ENCODE measurements at places on chromosomes 16 and 17.
A peak's percentile ranks its signal among the peaks of the same experiment; 100 is the strongest.

GRCh38 chr17:170130-170670 is 11.2 kb downstream of the DOC2B start:
- no peak for DNase-seq

DNA sequence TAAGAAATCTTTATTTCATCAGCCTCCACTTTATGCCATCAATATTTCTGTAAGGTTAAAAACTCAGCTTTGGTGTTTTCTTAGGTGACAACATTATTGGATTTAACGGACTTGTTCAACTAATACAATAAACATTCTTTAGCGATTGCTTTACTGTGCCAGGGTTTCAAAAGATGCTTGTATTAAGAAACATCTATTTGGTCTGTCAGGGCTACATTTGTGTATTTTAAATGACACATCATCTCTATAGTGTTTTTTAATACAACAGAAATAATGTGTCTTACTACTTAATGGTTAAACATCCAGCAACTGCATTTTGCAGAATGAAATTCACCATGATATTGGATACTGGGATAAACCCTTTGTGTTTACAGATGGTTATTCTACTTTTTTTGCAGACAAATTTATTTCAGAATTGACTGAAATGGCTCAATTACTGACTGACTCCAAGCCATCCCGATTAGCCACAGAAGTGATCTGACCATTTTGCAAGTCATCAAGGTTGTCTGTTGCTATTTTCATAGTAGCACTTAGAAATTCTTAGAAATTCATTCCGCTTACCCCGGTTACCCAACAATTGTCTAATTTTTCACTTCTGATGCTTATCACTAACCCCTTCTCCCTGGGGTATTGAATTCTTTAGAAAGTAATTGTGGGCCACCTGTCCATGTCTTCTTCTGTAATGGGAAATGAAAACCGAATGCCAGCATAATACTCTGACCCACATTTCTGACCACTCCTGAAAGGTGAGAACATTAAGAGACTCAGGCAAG is 63.7 kb downstream of the HS3ST3A1 start:
- DNase-seq: no peak

GRCh38 chr16:9316008-9316407 is 224.6 kb downstream of the HAPSTR1 start:
- no peak for DNase-seq

DNA sequence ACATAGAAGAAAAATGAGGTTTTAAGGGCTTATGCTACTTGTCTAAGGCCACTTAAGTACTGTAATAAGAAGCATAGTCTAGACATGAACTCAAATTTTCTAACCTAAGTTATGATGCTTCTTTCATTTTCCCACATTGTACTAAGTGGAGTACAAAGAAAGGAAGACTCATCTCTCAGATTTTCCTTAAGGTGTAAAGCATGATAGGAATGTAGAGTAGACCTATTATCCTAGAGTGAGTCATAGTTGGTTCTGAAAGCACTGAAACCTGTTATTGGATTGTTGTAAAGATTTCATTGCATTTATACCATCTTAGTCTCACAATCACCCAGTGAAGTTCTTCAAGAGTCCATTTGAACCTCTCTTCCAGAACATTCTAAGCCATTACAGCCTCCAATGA is 343.8 kb downstream of the TOX3 start:
- no peak for DNase-seq

DNA sequence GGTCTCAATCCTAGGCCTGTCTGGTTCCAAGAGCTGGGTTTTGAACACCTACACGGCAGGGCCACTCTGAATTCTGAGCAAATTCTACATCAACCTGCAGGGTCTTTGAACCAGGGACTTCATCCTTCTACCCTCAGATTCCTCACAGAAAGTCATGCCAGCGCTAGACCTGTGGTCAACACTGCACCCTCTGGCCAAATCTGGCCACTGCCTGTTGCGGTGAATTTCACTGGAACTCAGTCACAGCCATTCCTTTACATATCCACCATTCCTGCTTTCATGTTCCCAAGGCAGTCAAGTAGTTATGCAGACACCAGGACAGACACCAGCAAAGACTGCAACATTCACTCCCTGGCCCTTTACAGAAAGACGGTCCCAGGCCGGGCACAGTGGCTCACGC is 144.6 kb downstream of the C16orf95 start:
- no peak for DNase-seq

GRCh38 chr16:62907562-62907961 is 871.3 kb upstream of the CDH8 start:
- no peak for DNase-seq

DNA sequence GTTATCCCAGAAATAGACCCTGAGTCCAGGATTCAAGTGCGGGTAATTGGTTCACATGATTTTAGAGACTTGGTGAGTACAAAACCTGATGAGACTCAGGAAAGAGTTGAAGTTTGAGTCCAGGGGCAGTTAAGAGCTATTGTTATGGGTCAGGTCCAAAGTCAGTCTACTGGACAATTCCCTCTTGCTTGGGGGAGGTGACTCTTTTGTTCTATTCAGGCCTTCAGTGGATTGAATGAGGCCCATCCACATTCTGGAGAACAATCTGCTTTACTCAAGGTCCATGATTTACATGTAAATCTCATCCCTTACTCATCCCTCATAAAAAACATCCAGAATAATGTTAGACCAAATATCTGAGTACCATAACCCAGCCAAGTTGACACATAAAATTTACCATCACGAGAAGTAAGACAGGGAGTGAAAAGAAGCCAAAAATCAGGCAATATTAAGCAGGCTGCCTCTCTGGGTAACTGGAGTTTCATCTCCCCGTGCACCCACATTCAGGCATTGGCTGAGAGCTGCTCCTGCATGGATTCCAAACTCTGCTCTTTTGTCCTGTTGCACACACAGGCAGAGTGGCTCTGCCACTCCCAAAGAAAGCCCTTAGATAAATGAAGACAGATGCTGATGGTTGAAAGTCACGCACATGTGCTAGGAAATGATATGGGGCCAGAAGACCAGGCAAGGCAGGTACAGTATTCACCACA is 156.0 kb upstream of the SALL1 start:
- no peak for DNase-seq

DNA sequence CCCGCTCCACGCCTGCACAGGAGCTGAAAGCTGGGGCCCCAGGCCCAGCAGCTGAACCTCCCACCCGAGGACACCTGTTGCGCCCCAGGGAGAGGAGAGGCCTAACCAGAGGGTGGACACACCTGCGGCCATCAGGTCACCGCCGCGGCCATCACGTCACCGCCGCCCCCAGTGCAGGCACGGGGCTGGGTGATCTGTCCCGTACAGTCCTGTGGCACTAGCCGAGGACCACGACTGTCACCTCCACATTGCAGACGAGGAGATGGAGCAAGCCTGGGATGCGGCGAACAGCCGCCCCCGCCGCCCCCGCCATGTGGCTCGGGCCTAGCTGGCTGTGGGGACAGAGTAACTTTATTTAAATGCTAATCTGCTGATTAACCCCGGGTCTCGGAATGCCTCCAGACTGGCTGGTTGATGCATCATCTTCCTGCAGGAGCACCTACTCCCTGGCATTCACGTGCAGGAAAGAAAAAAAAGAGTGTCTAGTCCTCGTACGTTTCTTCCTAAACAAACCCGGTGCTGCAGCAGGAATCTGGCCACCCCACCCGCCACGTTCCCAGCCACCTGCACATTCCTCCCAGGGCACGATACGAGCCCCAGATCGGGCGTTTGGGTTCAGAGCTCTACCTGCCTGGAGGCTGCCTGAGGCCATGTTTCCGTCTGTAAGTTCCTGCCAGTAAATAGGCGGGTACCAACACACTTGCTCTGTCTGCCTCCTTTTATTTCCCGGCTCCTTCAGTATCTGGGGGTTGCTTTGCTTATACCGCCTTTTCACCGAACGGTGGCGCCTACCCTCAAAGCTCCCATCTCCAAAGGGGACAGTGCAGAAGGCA is 29.9 kb downstream of the PIEZO1 start:
- DNase-seq: no peak

DNA sequence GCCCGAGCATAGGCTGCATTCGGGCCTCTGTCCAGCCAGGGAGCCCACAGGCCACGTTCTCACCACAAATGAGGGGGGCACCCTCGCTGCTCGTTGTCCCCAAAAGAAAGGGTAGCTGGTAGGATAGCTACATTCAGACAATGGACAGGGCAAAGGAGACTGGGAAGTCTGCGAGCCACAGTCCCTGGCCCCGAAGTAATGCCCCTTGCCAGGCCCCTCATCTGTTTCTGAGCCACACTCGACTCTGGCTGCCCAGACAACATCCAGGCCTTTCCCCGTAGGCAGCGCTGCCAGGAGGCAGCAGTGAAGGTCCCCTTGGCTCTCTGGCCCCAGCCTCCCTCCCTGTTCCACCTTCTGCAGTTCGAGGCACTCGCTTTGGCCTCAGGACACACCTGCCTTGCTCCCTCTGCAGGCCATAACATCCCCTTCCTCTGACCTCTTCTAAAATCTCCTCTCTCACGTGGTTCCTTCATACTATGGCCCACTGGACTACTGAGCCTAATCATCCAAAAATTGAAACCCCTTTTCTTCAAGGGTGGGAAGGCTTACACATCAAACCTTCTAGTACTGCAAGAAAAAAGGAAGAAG is 12.2 kb downstream of the AIPL1 start:
- DNase-seq: no peak

DNA sequence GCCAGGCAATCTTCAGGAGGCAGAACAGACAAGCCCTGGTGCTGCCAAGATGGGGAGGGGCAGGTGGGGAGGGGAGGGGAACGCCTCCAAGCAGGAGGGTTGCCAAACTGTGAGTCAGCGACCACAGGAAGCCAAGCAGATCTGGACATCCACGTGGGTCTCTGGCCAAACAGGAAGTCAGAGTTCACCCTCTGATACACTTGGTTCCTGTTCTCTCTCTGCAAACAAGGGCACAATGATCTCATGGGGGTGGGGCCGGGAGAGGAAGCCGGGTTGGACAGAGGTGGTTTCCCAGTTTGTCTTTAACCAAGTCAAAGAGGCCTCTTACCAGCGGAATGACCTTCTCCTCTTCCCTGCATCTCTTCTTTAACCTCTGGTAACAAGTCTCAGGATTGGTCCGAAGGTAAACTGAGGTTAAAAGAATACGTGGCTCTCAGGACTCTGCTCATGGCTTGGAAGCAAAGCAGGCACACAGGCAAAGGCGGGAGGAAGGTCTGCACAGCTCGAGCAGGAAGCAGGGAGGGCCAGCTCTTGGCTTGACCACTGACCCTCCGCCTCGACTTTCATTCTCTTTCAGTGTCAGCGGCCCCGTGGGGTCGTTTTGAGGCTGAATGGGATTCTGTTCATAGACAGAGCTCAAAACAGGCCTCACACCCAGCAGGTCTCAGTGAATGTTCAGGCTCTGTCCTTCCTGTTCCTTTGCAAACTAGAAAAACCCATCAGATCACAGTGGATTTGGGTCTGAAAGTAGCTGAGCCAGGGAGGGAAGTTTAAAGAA is 32.9 kb downstream of the TK2 start:
- peak; percentile 96 for DNase-seq

GRCh38 chr16:56771558-56772279 is 41.8 kb downstream of the NUP93 start:
- no peak for DNase-seq

- DNase-seq: peak; percentile 11
Measured at GRCh38 chr16:1045310-1045992, 27.1 kb upstream of the SSTR5 start.

GRCh38 chr17:72407336-72407909 is 286.6 kb downstream of the SOX9 start:
- peak; percentile 69 for DNase-seq

DNA sequence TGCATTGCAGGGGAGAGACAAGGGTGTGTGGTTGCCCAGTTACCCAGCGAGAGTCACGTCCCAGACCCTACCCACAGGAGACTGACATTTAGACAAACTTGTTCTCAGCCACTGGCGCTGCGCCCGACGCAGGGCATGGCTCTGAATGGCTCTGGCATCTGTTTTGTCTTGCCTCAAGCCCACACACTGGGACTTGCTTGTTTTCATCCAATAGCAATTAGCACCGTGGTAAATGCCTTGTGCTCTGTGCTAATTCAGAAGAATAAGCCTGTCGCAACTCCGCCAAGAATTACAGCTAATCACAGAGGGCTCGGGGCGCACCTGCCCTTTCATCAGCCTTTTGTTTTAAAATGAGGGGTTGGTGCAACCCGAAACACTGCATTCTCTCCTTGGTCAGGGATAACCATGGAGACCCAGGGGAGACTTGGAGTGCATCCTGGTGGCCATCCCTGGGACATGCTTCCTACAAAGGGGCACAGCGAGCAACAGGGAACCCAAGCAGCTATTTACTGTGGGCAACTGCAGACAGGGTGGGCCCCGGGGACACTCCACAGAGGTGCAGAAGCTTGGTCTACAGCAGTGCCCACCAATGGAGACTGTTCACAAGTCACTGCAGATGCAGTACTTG is 220.6 kb upstream of the ZFHX3 start:
- DNase-seq: no peak

GRCh38 chr17:45740553-45741330 is 43.4 kb upstream of the CRHR1 start:
- no peak for DNase-seq

DNA sequence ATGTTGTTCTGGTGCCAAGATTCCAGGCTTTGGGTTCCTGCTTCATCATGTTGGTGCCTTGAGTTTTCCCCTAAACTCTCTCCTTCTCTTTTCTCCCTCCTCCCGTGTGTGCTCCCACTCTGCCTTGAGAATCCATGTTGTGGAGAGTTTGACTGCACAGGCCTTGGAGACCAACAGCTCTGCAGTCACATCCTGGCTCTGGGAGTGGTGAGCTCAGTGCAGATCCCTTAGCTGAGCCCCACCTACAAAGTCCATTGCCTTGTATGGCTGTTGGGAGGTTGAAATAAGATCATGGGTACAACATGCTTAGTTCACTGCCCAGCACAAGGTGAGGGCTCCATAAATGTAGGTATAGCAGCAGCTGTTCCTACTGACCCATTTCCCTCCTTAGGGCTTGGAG is 85.9 kb downstream of the IRX3 start:
- DNase-seq: no peak

DNA sequence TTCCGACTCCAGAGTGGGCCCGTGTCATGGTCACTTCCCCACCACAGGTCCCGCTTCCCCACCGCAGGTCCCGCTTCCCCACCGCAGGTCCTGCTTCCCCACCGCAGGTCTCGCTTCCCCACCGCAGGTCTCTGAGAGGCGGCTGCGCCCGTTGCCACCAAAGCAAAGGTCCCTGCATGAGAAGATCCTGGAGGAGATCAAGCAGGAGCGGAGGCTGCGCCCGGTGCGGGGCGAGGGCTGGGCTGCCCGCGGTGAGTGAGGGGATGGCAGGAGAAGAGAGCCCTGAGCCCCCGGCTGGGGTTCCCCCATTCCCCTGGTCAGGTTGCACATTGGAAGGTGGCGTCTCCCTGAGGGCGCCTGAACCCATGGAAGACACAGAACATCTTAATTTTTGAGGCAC is 17.4 kb upstream of the TCF25 start:
- no peak for DNase-seq

GRCh38 chr17:82244413-82245133 is 15.7 kb downstream of the SLC16A3 start:
- no peak for DNase-seq

Data from left lung (tissue), 14 donors.